ENCODE measurements at places on chromosomes 7 and 10. TPM values are rescaled to one million over a fixed set of nuclear protein-coding genes. Genes with fewer than 3 reads are reported as not detected.

GRCh38 chr7:87375662-87376435 lies 30.4 kb downstream of the CROT start:
- no peak for DNase-seq

DNA sequence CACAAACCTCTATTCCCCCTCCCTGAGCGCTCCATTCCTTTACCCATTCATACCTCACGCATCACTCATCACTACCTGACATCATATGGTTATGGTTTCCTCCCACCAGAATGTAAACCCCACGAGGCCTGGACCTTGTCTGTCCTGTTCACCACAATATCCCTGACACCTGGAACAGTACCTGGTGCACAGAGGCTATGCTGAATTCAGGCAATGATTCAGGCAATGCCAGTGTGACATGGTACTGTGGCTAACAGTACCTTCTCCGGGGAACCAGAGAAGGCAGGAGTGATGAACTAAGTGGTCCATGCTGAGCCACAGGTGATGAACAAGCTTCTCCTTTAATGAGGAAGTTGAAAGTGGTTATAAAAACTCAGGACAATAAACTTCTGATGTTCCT lies 202.5 kb upstream of the PLXNA4 start:
- peak; percentile 38 for DNase-seq

DNA sequence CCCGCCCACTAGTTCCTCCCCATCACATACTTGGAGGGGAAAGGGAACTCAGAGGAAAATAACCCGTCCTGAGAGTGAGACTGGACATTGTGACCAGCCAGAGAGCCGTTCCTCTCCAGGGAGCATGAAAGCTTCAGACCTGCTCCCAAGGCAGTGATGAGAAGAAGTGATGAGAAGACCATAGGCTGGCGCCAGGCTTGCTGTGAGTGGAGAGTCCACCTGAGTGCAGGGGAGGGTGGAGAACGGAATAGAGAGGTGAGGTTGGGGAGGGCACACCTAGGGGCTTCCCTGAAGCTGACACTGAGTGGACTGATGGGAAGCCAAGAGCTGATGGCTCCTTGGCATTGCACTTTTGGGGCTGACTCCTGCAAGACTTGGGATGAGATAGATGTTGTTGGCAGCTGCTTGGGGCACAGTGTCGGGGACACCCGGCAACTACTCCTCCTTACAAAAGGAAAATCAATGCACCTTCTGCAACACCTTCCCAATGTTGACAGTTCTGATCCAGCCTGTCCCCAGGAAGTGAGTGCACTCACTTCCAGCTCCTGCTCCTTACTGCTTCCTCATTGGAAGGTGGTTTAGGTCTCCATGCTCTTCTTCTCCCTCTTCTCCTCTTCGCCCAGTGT lies 79.4 kb downstream of the EMX2 start:
- DNase-seq = no peak

- no peak for DNase-seq
Measured at GRCh38 chr7:10192074-10192473, 781.6 kb upstream of the PHF14 start.

PTPRN2 gene
- 4.5 TPM for total RNA-seq

SYT15B gene
- total RNA-seq = not detected

GNG11 gene
- 1.3 TPM for total RNA-seq

CDNF gene
- 0.32 TPM for total RNA-seq

ERVW-1 gene
- total RNA-seq = not detected
